Stomach (tissue), 19 donors: ENCODE measurements at places on chromosomes 1 and 21. TPM values are rescaled to one million over a fixed set of nuclear protein-coding genes. Genes with fewer than 3 reads are reported as not detected.

The DNM3 gene
- 3.8 TPM for total RNA-seq

The HPDL gene
- not detected for total RNA-seq

The ERICH3 gene
- not detected for total RNA-seq

The MEX3A gene
- 11.0 TPM for total RNA-seq

The LYPD8 gene
- total RNA-seq, result not detected

The OSCP1 gene
- 15.1 TPM for total RNA-seq

The SUSD4 gene
- total RNA-seq, result 5.8 TPM

The HORMAD1 gene
- not detected for total RNA-seq

The AK5 gene
- total RNA-seq, result not detected
